ENCODE measurements at places on chromosomes 2 and 18.

DNA sequence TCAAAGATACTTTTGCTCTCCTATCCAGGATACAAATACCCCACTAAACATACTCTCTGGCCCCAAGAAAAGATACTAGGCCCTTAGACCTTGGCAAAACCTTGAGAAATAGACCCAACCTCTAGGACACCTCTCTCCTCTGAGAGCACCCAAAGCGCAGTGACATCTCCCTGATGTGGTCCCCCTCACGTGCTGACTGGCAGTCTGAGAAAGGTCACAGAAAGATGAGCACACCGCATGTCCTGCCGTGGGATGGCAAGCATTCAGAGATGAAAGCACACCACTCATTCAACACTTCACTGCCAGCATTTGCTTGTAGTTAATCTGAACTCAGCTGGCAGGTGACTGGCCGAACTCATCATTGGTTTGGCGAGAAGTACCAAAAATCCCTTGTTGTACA is 6.1 kb upstream of the TBC1D8 start:
- no peak for DNase-seq

DNA sequence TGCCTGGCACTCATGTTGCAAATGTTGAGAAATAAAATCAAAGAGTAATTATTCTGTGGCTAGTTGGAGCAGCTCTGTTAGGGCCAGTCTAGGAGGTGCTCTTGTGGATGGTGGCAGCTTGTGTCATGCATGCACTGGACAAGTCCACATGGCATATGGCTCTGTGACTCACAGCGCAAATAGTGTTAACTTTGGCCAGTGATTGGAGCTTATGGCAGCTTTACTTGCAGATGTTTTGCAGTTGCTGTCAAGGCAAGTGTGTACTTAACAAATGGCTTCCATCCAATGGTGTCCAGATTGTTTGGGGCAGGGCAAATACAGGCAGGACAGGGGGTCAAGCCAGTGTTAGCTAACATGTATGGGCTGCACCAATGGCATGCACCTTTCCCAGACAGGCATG is 26.1 kb upstream of the TMX3 start:
- no peak for DNase-seq

DNA sequence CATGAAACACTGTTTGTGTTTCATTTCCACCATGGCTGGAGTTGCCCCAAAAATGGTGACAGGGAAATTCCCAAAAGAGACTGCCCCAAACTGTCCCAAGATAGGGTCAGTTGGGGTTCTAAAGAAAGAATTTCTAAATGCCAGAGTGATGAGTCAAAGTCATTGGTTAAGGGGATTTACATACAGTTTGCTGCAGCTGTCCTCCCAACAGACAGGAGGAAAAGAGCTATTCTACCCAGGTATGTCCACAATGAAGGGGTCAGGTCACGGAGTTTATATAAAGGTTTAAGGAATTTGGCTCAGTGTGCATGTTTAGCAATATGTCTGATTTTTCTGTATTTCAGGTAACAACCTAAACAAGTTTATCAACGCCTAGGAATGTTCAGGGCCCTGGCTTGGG is 344.1 kb downstream of the TDRD15 start:
- DNase-seq, result no peak

DNA sequence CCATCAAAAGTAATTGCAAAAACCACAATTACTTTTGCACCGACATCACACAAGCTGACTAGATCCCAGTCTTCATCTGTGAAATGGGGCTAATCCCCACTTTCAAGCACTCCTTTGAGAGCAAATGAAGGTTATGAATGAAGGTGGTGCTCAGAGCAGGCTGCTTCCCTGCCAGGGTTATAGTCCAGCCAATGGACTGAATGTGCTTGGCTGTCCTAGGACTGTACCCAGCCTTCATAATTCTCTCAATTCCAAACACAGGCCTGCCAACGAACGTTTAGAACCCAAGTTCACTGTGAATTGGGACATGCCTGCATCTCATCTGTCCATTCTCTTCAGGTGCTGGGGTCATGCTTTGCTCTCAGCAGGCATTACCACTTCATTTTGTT is 27.8 kb upstream of the ICOS start:
- no peak for DNase-seq

DNA sequence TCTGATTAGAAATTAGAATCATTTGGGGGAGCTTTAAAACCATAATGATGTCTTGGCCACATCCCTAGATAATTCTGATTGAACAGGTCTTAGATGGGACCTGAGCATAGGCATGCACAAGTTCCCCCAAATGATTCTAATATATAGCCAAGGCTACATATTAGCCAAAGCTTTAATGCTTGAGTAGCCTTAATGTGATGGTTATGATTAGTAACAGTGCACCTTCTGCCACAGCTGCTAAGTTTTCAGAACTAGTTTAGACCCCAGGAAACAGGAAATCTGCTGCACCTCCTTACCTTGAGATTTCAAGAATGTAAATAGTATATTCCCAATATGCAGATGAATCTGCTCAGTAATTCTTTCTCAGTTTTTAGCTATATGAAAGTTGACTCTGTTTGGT is 119.8 kb downstream of the PTPN4 start:
- no peak for DNase-seq

- no peak for DNase-seq
These were observed 78.5 kb downstream of the PTPN4 start for GRCh38 chr2:119838179-119838578.

DNA sequence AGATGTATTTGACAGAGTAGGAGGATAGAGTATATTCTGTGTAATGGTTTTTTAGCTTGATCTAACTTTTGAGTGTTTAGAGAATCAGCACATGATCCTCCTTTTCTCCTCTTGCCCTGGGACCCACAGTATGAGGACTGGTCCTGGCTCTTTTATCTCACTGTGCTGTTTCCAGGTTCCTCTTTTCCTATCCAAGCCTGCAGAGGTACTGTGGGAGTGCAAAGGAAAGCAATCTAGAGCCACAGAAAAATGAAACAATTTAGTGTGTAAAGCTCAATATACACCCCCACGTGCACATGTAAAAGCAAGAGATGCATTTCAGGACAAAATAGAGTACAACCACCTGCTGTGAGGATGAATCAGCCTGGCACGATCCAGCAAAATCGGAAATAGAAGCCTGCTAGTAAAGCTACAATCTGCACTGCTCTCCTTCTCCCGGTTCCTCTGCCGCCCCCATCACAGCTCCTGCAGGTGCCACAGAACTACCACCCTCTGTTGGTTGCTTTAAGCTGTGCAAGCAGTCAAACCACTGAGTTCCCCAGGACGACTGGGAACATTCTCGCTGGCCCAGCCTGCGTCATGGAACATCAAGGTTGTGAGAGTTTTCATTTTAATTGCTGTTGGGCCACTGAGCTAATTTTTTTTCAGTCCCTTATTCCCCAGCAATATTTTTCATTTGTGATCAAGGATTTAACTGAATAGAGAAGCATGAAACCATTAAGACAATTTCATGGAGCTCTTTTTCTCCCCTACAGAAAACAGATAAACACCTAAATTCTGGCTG is 47.8 kb upstream of the MAPRE3 start:
- DNase-seq, result peak; percentile 3

- DNase-seq, result no peak
These were observed 35.4 kb upstream of the LYPD6B start for GRCh38 chr2:149002891-149003740.

DNA sequence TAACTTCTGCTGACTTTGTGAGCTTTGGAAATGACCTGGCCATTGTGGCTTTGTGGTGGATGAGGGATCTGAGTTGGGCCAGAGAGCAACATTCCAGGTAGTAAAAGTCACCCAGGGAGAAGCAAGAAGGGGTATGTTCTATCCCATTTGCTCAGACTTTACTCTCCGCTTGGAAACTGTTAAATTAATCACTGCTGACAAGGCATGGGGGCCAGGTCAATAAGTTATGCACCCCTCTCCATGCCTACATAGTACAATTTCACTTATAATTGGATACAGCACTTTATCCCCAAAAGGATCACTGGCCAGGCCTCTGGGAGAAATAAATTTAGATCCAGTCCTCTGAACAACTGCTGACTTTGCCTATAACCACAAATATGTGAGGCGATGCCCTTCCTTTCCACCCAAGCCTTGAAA is 92.1 kb downstream of the RPRM start:
- no peak for DNase-seq

- no peak for DNase-seq
These were observed 249.6 kb upstream of the LRP1B start for GRCh38 chr2:142380372-142380771.

GRCh38 chr2:226644399-226644865 is 155.2 kb downstream of the IRS1 start:
- DNase-seq, result no peak

GRCh38 chr2:176781570-176782217 is 430.9 kb upstream of the HNRNPA3 start:
- no peak for DNase-seq

DNA sequence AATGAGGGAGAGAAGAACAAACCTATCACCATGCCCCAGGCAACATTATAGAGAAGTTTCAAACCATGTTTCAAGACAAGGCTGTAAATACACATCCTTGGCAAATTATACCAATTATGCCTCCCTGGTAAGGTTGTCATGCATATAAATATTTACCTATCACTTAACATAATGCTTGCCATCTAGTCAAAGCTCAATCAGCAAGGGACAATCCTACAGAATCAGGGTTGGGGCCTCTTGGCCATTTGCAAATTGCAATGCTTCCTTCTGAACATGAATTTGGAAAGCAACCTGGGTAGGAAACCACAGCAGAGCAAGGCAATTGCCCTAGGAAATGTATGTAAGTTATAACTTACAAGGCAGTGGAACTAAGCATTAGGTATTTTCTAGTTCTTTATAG is 907.2 kb upstream of the CDH2 start:
- DNase-seq, result no peak

DNA sequence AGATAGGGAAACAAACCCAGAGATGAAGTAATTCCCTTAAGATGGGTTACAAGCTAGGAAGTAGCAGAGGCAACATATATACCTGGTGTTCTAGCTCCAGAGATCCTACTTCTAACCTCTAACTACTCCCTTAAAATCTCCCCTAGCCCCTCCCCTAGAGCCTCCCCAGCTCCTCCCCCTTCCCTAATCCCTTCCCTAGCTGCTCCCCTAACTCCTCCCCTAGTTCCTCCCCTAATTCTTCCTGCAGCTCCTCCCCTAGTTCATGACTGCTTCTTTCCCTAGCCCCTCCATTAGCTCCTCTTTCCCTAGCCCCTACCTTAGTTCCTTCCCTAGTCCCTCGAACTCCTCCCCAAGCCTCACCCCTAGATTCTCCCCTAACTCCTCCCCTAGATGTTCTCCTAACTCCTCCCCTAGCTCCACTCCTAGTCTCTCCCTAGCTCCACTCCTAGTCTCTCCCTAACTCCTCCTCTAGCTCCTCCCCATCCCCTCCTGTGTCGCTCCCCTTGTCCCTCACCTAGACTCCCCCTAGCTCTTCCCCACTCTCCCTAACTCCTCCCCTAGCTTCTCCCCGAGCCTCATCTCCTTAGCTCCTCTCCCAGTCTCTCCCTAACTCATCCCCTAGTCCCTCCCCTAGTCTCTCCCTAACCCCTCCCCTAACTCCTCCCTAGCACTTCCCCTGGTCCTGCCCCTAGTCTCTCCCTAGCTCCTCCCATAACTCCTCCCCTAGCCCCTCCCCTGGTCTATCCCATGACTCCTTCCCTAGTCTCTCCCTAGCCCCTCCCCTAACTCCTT is 108.9 kb downstream of the CD226 start:
- DNase-seq, result no peak

DNA sequence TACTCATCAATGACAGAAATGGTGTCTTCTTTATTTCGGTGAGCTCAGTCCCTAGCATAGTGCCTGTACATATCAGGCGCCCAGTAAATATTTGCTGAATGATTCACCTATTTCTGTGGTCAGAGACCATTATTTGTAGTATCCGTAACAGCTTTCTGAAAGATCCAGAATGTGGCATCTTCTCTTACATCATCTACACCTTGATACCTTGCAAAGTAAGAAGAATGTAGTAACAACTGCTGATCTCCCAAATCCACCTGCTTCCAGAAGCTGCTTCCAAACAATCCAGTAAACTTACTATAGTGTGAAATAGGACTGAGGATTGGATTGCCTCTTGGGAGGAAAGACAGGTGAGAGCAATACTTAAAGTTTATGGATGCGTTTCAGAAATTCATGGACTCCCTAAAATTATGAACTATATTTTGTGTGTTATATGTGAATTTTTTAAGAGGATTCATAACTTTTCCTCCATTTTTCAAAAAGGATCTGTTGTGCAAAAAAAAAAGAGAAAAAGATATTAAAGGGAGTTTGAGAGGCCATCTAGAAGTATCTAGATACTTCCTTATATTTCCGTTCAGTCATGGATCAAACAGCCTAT is 945 bp upstream of the ASXL2 start:
- no peak for DNase-seq

GRCh38 chr2:117127680-117128079 is 686.8 kb upstream of the DDX18 start:
- no peak for DNase-seq

- DNase-seq, result no peak
These were observed 87.0 kb downstream of the MTX2 start for GRCh38 chr2:176356251-176356650.

DNA sequence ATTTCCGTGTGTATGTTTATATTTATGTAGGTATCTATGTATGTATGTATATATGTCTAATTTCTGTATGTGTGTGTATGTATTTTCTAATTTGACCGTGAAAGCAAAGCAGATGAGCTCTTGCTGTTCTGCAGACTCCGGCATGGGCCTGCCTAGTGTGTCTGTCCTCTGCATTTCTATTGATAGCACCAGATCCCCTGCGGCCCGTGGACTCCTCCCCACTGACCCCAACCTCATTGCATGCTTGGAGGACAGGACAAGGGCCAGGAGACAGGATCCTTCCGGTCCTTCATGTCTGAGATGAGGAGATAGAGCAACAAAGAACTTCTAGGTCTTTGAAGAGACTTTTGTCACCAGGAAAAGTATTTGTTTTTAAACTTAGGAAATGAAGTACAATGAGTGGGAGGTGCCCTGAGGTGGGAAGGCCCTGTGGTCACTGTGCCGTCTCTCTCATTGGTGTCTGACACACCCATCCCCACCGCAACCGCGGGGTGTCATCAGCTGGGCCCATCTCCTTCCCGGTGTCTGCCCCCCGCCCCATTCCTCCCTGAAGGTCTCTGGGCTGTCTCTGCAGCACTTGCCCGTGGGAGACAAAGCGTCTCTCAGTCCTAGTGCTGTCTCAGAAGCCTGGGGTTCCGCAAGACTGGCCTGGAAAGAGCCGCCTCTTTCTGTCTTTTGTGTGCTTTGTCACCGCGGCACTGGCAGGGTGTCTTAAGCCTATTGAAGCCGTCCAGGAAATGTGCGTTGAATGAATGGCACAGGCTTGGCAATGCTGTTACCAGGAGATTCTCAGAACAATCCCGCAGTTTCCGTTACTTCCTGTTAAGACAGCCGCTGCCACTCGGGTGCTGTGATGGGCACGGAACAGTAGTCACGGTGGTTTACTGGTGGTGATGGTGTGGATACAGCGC is 216.4 kb downstream of the AGAP1 start:
- no peak for DNase-seq

GRCh38 chr18:79455261-79455660 is 59.5 kb downstream of the NFATC1 start:
- no peak for DNase-seq

Measured in activated T-cell treated with anti-CD3 and anti-CD28 coated beads for 4 hours (primary cell).